ENCODE measurements at places on chromosomes 2 and 18.

- no peak for DNase-seq
Measured at GRCh38 chr2:121627525-121628050, 21.7 kb downstream of the CLASP1 start.

GRCh38 chr2:134453476-134453875 lies 199.6 kb downstream of the MGAT5 start:
- DNase-seq, result no peak

GRCh38 chr2:16025211-16025875 lies 85.0 kb downstream of the MYCN start:
- DNase-seq, result no peak

DNA sequence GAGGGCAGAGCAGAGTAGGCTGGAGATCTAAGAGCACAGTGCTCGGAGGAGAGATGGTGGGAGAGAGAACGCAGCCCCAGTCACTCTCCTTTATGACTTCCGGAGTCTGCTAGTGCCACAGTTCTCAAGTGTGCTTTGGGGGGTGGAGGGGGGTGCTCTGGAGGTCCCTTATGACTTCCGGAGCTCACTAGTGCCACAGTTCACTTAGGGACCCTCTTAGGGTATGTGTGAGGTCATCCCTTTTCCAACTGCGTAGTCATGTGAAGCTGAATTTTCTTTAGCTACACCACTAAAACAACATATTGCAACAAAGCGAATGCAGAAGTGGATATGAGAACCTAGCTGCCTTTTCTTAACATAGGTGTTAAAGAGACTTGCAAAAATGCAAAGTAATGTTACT lies 153.7 kb upstream of the KCTD1 start:
- DNase-seq, result no peak

GRCh38 chr2:216081012-216081411 lies 597 bp downstream of the PECR start:
- DNase-seq, result no peak

- DNase-seq, result no peak
Measured at GRCh38 chr2:42756150-42756775, 7.7 kb downstream of the OXER1 start.

GRCh38 chr2:24077535-24077877 lies 1.4 kb upstream of the SF3B6 start:
- no peak for DNase-seq

DNA sequence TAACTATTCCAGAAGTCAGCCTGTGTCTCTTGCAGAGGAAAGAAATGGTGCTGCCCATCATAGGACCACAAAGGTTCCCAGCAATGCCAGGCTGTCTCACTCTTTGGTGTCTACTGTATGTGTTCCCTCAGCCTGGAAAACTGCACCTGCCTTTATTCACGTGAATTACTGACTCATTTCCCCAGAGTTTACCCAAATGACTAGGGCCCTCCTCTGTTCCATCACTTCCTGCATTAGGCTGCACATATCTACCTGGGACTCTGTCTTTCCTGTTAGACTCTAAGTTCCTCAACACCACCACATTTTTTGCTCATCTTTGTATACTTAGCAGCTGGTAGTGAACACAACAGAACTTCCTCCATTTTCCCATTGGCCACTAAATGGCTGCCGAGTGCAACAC lies 188.3 kb downstream of the FHOD3 start:
- no peak for DNase-seq

DNA sequence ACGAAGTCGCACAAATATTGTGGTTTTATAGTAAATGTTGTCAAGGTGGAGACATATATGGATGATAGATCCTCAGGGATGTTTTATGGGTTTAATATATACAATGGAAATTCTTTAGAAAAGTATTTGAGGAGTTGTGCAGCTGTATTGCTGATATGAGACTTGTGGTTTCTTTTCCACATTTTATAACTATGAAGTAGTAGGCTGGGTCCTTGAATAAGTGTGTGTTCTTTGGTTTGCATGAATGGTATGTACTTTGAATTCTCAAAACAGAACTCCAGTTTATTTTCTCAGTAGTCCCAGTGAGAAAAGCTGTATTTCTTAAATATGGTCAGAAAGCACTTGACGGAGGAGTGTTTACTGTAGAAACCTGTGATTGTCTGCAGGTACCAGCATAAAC lies 42.4 kb downstream of the PLCL1 start:
- no peak for DNase-seq

DNA sequence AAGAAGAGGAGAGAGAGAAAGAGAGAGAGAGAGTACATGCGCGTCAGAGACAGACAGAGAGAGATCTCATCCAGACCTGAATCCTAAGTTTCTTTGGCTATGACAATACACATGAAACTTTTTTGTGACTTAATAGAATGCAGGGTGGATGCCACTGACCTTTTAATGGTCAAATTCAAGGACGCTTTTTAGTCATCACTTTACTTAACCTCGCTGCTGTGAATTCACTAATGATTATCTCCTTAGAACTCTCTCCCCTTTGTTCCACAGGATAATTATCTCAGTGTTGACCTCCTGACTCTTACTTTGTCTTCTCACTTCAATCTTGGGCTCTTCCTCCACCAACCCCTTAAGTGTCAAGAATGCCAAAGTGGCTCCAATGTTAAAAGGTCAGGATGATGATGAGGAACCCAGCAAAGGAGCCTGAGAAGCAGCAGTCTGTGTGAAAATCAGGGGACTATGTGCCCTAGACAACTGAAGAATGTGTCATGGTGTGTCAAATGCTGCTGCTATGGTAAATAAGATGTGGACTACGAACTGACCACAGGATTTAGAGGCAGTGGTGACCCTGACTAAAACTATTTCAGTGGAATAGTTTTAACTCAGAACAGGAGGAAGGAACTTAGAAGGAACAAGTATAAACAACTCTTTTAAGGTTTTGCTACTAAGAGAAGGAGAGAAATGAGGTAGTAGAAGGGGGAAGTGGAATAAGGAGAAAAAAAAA lies 382.1 kb downstream of the ZEB2 start:
- DNase-seq, result no peak

DNA sequence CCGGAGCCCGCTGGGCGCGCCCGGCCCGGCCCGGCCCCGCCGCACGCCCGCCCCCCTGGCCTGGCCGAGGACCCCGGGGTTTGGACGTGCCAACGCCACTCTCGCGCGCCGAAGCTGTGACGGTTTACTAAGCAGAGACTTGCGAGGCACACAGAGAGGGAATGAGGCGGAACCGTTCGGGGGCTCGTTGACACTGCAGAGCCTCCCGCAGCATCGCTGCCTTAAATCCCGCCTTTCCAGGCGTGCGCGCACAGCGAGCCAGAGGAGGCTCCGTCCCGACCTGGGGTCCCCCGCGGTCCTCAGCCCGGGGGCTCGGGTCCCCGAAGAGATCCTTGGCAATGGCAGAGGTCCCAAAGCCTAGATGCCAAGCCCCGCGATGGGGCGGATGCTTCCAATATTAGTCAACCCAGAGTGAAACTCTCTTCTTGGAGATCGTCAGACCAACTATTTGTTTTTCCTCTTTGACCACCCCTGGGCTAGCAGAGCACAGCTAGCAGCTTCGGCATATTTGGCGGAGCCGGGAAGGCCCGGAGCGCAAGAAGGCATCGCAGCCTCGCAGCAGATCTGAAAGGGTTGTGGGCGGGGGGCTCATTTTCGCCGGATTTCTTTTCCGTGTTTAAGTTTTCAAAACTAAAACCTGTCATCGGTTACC lies at the start of gene ZNF385B:
TSS of gene ZNF385B (minus strand) at position 197 of the 652 bp plus-strand sequence.
- no peak for DNase-seq

DNA sequence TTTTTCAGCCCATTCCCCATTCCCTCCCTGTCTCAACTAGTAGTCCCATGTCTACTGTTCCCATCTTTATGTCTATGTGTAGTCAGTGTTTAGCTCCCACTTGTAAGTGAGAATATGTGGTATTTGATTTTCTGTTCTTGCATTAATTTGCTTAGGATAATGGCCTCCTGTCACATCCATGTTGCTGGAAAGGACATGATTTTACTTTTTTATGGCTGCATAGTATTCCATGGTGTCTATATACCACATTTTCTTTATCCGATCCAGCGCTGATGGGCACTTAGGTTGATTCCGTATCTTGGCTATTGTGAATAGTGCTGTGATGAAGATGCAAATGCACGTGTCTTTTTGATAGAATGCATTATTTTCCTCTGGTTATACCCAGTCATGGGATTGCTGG lies 21.7 kb upstream of the ITGA6 start:
- no peak for DNase-seq

GRCh38 chr2:65518751-65519150 lies 86.4 kb upstream of the SPRED2 start:
- no peak for DNase-seq

GRCh38 chr18:46793565-46793964 lies 36.7 kb upstream of the ST8SIA5 start:
- no peak for DNase-seq

DNA sequence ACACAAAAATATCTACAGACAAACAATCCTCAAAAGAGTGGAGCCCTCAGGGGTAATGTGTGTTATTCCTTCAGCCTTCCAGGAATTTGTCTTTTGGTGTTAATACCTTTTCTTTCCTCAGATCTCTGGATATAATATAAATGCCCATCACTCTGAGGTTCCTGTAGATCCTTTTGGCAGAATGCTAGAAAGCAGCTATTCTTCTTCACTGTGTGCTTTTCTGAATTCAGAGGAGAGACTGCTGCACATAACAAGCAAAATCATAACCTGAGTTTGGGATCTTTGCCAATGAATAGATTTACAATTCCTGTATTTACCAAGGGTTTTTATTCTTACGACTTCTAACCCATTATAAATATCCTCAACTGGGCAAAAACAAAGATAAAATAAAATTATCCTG lies 57.3 kb downstream of the KLF7 start:
- DNase-seq, result no peak

DNA sequence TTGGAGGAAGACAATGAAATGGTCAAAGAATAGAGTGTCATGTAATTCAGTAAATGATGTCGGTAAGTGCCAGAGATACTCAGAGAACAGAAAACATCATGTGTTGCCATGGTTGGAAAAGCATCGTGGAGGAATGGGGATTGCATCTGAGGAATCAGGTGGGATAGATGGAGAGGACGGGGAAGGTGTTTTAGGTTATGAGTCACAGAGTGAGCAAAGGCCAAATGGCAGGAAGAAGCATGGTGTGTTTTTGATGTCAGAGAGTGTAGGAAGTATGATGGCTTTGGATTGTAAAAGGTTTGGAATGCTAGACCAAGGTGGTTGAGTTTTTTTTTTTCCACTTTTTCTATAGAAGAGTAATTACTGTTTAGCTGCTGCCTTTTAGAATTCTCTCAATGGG lies 27.5 kb upstream of the CD28 start:
- DNase-seq, result no peak

GRCh38 chr2:127614731-127615130 lies 31.2 kb upstream of the GPR17 start:
- DNase-seq, result no peak

GRCh38 chr2:172561270-172561669 lies 5.4 kb downstream of the PDK1 start:
- no peak for DNase-seq

- DNase-seq, result no peak
Measured at GRCh38 chr2:36811071-36811470, 114.6 kb downstream of the VIT start.

GRCh38 chr2:170344663-170345346 lies 166.9 kb downstream of the MYO3B start:
- DNase-seq, result no peak

DNA sequence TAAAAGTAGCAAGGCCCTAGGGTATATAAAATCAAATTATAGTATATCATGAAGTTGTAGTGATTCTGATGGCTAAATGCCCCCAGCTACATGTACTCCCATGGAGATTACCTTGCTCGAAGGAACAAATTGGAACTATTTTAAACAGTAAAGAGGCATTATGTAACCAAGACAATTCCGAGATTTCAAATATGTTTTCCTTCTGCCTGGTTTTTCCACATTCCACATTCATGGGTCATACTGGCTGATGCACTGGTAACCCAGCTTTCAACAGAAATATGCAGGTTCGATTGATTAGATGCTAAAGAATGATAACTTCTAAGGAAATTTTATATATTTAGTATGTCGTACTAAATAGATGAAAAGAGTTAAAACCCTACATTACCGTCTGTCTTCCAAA lies 62.3 kb upstream of the MGAT4A start:
- no peak for DNase-seq

- no peak for DNase-seq
Measured at GRCh38 chr2:80199504-80199903, 105.0 kb downstream of the LRRTM1 start.

DNA sequence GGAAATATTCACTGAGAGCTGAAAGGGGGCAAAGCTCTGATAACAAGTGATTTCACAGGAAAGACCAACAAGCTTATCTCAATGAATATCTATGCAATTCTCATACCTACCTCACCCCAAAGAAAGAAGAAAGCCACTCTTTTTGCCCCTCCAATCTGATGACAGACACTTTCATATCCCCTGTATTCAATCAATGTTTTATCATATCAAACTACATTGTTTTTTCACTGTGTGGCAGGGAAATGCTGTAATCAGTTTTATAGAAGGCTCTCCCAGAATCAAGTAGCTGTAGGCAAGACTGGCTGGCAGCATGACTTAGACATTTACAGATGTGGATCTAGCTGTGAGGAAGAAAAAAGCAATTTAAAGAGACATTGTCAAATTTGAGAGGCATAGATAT lies 81.3 kb upstream of the PIK3C3 start:
- no peak for DNase-seq

GRCh38 chr2:160532388-160532787 lies 38.8 kb upstream of the RBMS1 start:
- DNase-seq, result no peak

- DNase-seq, result no peak
Measured at GRCh38 chr2:107745100-107745499, 81.6 kb upstream of the RGPD4 start.

DNA sequence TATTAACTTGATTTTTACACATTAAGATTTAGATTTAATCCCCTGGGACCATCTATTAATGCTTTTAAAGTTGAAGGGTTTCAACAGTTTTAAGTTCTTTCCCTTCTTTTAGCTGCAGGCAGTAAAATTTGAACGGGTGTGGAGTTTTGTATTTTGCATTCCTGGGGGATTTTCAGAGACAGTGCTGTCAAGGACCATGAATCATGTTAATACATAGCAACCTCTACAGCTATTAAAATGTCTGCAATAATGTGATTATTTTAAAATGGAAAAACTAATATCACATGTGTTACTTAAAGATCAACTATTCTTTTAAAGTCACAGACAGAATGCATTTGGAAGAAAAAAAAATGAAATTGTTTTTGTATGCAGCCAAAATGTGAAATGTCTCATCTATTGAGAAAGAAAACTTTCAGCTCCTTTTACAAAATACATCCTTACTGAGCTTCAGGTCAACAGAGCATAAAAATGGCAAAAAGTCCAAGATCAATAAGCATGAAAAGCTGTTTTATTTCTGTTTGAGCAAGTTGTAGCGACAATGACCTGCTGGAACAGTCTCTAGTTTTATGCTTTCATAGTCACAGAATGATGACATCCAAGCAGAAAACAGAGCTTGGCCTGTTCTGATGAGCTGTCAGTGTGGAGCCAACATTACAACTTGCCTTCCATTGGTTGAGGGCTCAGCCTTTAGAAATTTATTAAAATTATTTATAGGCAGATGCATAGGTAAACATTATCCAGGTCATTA lies 21.6 kb upstream of the ZNF521 start:
- DNase-seq, result no peak
